Stimulated activated CD4-positive, alpha-beta T cell treated with anti-CD3 and anti-CD28 coated beads, Interleukin-15, amount 100 ng/mL, for 48 hours (primary cell): ENCODE measurements at places on chromosomes 11 and 22.

GRCh38 chr11:1828542-1828941, 6.2 kb upstream of the SYT8 start:
- DNase-seq: no peak

DNA sequence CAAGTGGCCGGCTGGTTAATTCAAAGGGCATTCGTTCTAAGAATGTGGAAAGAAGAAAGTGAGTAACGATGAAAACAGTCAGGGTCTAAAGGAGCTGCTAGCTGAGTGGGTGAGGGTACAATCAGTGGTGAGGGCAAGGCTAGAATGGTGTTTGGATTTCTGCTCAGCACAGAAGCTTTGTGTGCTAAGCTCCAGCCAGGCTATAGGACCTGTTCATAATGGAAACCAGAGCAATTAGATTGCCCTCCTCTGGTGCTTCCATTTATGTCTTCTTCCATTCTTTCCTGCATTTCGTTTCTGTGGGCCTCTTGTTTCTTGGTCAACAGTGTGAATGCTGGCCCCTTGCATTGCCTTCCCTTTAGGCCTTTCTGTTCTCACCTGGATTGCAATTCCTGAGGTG, 572.9 kb upstream of the CHORDC1 start:
- DNase-seq: no peak

- no peak for DNase-seq
Observed at GRCh38 chr11:725624-726202, 19.7 kb downstream of the EPS8L2 start.

DNA sequence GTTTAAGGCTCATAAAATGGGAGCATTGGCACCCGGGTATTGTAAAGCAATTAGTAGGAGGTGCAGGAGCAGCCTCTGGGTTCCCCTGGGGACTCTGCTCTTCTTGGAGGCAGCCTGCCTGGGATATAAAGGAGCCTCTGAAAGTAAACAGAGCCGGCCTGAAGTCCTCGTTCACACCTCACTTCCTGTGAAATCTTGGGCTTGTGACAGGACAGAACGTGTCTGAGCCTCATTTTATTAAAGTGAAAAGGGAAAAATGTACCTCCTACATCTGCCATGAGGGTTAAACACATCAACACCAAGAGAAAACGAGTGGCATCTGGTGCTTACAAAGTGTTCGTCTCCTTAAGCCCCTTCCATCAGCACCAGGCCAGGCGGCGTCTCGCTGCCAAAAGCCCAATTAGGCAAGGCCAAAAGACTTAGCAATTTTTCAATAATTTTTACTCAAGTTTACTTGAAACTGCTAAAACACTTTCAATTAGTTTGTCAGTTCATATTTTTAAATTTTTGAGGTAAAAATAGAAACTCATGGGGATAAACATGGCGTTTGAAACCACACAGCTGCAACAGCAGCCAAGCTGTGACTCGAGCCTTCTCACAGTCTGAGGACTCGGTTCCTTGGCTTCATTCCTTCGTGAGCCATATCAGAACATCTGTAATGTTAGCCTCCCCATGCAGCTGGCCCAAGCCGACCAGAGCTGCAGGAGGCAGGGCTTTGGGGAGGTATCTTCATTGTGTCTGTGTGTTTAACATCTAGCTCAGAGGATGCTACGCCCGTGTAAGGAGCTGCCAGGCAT, 33.6 kb downstream of the MAP6 start:
- DNase-seq: no peak

DNA sequence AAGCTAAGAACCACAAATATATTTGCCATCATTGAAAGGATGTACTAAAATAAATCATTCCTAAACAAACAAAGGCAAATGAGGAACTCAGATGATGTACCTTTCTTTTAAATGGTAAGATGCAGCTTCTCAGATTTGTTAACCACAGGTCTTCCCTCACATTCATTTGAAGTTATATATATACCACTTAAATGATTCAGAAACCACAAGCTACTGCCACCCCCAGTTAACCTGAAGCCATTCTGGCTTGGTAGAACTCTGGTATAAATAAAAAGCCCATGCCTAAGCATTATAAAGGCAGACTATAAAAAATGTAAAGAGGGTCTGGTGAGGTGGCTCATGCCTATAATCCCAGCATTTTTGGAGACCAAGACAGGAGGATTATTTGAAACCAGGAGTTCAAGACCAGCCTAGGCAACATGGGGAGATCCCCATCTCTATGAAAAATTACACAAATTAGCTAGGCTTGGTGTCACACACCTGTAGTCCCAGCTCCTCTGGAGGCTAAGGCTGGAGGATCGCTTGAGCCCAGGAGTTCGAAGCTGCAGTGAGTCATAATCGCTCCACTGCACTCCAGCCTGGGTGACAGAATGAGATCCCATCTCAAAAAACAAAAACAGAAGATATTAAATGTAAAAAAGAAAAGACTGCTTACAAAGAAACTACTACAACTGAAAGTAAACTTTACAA, 1185.3 kb downstream of the JRKL start:
- DNase-seq: no peak

DNA sequence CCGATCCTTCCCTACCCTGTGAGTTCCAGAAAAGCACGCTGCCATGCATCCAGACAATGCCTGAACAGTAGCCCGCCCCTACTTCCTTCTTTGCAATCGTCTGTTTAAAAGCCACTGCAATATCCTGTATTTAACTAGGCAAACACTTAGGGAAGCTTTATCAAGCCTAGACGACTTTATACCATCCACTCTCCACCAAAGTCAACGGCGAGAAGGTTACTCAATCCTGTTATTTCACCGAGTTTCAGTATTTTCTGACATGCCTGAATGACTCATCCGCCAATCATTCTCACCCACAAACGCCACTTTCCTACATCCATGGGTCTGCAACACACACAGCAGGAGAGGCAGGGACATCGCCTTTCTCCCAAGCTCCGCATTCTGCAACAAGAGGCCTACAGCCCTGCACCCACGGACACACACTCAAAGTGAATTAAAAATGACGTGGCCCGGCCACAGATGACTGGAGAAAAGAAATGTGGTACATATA, 9.3 kb downstream of the CELSR1 start:
- no peak for DNase-seq

GRCh38 chr11:88438721-88439120, 101.2 kb upstream of the CTSC start:
- DNase-seq: no peak

DNA sequence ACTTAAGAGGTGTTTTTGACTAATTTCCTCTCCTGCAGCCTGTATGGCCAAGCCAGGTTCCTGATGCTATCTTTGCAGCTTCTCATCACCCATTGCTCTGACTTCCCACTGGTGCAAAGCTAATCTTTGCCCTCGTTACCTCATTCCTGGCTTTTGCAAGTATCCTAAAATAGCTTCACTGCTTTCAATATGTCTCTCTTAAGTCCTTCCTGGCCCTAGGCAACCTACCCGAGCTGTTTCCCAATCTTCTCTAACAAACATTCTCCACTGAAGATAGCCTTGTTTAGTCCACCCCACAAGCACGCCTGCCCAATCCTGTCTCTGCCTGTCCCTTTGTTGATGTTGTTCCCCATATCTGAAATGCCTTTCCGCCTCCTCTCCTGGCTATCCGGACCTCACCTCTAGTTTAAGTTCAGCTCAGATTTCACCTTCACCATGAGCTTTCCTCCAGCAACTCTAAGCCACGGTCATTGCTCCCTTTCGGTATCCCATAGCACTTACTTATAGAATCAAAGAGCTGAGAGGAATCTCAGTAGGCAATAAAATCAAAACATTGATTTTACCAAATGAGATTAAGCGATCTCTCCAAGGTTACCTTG, 30.1 kb upstream of the CECR2 start:
- DNase-seq: no peak

DNA sequence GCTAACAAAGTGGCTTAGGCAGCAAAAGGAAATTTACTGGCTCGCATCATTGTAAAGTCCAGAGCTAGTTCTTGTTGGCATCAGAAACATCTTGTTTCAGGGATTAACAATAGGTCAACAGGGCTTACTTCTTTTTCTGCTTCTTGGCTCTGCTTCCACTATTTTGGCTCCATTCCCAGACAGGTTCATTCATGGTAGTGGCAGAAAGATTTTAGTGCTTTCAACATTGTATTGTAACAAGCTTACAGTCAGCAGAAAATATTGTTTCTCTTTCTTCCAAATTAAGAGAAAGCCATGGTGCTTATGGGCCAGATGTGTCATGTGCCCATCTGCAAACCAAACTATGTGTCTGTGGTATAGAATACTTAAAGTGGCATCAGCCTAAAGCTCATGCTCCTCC, 315.6 kb downstream of the RAB38 start:
- no peak for DNase-seq

GRCh38 chr11:77886401-77886800, 65.5 kb downstream of the AAMDC start:
- no peak for DNase-seq

DNA sequence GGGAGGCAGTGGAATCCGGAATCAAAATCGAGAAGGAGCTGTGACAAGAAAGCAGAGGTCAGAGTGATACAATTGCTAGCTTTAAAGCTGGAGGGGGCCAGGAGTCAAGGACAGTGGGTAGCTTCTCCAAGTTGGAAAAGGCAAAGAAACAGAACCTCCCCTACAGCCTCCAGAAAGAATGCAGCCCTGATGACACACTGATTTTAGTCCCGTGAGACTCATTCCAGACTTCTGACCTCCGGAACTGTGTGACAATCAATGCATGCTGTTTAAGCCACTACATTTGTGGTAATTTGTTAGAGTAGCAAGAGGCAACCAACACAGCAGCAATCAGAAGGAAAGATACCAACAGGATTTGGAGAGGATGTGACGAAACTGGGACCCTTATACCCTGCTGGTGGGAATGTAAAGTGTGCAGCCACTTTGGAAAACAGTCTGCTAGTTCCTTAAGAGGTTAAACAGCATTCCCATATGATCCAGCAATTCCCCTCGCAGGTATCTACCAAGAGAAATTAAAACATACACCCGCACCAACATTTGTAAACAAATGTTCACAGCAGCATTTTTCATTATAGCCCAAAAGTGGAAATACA, 66.7 kb downstream of the DSCAML1 start:
- DNase-seq: no peak
